GM10248 (cell line): ENCODE measurements at places on chromosomes 6 and 20.

DNA sequence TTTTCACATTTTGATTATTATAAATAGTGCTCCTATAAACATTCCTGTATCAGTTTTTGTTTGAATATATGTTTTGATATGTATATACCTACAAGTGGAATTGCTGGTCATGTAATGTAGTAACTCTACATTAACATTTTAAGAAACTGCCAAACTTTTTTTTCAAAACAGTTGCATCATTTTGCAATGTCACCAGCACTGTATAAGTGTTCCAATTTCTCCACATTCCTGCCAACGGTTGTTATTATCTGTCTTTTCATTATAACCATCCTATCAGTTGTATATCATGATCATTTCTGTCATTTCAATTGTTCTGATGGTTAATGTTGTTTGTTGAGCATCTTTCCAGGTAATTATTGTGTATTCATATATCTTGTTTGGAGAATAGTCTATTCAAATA, 44.8 kb upstream of the SAMD5 start:
- DNase-seq: no peak

DNA sequence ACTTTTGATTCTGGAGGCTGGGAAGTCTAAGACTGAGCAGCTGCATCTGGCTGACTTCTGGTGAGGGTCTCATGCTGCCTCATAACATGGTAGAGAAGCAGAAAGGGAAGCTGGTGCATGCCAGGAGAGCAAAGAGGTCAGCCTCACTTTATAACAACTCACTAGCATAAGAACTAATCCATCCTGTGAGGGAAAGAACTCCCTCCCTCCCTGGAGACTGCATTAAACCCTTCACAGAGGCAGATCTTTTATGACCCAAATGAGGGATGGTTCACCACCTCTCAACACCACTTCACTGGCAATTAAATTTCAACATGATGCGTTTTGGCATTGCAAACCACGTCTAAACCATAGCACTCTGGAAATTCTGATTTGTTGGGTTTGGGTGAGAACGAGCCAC, 33.9 kb downstream of the STXBP5 start:
- DNase-seq: no peak

DNA sequence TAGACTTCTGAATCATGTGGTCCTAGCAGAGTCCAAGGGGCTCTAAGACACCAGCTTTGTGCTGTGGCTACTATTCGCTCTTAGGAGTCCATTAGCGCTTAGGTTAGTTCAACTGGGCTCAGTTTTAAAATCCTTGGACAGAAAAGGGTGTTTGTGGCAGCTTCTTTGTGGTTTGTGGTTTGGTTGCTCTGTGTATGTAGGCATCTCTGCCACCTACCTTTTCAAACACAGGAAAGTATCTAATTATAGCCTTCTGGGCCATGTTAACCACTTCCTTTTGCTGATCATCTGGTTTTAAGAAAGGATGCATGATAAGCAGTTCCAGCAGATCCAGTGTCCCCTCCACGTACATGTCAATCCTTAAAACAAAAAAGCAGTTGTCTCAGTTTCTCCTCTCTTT, 10.8 kb downstream of the GSTA4 start:
- DNase-seq: no peak

DNA sequence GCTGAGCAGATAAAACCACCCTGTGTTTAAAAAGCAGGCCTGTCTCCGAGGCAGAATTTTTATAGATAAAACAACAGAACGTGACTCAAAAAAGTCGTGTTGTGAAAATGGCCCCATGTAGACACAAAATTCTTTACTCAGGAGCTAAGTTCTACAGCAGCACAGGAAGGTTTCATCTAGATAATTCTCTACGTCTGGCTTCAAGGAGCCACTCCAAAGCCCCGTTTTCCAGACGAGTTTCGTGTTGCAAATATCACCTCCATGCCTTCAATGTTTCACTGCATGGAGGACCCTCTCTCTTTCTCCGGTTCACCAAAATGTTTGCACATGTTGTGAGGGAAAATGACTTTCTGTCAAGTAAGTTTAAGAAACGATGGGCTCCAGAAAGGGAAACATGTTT, 12.0 kb upstream of the BMP7 start:
- DNase-seq: no peak

- DNase-seq: no peak
Measured at GRCh38 chr6:169959136-169960002, 207.9 kb downstream of the ERMARD start.

GRCh38 chr6:96899019-96899418, 1.3 kb upstream of the NDUFAF4 start:
- no peak for DNase-seq

DNA sequence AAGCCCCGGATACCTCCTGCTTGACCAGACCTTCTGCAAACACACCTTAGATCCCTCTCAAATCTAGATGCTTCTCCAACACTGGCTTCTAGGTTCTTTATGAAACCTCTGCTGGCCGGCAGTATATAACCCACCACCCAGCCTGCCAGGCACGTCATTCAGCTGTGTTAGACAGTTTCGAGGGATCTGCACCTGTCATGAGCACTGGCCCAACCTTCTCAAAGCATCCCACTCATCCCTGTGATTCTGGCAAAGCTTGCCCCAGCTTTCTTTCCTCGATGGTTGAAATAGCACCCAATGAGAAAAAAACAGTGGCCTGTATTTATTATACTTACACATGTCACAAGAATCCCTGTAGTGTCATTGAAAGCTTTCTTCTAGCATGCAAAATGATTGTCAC, 157.8 kb downstream of the MTHFD1L start:
- no peak for DNase-seq

DNA sequence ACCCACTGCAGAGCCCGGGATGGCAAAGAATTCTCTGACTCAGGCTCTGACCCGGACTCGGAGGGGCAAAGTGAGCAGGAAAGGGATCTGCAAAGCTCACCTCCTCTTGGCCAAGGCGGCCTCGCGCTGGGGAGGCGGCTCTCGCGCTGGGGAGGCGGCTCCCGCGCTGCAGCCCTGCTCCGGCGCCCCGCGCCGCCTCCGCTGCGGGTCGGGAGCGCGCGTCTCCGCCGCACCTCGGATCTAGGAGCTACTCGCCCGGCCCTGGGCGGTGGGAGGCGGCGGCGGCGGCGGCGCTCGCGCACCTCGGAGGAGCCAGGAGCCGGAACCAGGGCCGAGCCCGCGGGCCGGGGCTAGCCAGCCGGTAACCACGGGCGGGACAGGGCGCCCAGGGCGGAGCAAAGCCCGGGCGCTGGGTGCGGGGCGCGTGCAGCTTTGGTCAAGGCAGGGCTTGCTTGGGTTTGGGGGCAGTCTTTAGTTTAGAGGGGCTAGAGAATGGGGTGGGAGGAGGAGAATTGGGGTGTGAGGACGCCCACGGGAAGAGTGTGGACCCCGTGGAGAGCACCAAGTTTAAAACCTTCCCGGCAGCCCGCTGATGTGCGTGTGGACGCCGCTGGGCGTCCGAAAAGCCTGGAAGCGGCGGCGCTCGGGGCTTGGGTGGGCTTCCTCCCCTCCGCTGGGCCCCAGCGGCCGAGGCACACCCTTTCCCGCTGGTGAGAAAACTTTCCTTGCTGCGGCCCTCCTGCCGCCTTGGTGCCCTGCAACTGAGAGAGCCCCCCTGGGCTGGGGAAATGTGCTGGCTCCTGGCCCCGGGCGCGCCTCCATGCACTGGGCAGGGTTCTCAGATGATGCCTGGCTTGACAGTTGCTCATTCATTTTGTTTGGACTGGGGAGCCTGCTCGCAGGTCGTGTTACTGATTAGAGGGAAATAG, at the start of gene MRAP2:
MRAP2 (plus strand) TSS at position 250 of the 929 bp plus-strand sequence. CDS start 21,547 bp downstream, outside the sequence.
- DNase-seq: peak; percentile 21

GRCh38 chr6:64520050-64520449, 884.4 kb downstream of the PHF3 start:
- no peak for DNase-seq

DNA sequence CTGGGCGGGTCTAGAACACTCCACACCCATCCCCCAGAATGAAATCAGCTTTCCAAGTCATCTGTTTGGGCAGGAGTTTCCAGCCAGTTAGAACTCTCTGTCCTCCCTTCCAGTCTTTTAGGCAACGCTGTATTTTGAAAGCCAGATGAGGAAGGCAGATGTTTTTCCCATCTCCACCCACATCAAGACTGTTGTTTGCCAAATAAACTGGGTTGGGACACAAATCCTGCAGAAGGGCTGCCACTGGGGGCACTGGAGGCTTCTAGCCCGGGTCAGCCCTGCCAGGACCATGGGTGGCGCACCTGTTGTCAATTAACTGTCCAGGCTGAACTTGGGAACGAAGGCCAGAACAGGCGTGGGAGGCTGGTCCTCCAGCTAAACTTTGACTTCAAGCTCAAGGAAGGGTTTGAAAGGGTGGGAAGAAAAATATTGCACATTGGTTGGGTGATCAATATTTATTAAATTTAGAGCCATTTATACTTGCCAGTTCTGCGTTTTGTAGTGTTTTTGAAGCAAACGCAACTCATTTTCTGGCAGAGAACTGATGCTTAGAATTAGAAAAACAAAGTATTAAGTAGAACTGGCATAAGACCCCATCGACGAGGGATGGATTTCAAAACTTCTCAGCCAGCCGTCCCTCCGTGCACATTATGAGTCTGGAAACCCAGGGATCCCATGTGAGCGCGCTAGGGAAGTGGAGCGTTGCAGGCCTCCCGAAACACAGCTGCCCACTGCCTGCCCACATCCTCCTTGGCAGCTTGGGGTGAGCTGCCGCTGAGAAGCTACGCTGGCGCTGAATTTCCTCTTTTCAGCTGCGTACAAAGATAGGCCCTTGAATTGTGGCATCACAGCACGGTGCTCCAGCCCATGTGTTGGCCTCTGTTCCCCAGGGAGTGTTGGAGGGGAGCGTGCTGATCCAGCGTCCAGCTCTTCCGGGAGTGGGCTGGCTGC, 297.4 kb downstream of the QKI start:
- DNase-seq: no peak
